DMS79 (cell line): ENCODE measurements at places on chromosomes 13 and 19.

- no peak for DNase-seq
Measured at GRCh38 chr19:19758164-19758563, 25.3 kb upstream of the ZNF14 start.

- DNase-seq = no peak
Measured at GRCh38 chr13:40337651-40338050, 328.8 kb downstream of the FOXO1 start.

GRCh38 chr19:11578258-11579142, 1.1 kb upstream of the ACP5 start:
- DNase-seq = no peak

GRCh38 chr13:89852570-89852969, 1494.9 kb upstream of the MIR17HG start:
- no peak for DNase-seq

GRCh38 chr13:44573071-44573470, 3.1 kb downstream of the TSC22D1 start:
- no peak for DNase-seq

DNA sequence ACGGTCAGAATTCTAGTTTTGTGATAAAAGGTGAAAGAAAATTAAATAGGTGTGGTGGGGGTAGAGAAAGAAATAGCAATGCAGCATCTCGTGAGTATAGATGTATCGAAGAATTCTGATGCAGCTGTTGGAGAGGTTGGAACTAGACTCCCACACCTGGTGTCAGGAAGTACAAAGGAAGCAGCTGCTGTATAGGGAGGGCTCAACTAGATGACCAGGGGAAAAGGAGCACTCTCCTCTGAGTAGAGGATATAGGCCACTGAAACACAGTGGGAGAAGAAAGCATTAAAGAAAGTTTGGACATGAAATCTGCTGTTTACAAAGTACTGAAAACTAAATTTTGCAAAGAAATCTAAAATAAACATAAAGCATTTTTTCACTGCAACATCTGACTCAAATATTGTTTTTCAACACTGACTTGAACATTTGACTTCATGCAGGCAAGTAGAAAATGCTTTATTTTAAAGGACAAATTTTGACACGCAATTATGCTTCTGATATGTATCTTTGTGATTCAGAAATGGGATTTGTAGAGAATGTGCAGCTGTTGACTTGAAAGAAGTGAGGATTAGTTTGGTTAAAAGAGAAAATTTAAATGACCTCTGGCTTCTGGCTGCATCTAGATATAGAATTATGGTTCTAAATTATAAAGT, 82.2 kb downstream of the MIPEP start:
- DNase-seq = no peak

- DNase-seq = no peak
Measured at GRCh38 chr19:4597278-4597974, 37.9 kb upstream of the SEMA6B start.

DNA sequence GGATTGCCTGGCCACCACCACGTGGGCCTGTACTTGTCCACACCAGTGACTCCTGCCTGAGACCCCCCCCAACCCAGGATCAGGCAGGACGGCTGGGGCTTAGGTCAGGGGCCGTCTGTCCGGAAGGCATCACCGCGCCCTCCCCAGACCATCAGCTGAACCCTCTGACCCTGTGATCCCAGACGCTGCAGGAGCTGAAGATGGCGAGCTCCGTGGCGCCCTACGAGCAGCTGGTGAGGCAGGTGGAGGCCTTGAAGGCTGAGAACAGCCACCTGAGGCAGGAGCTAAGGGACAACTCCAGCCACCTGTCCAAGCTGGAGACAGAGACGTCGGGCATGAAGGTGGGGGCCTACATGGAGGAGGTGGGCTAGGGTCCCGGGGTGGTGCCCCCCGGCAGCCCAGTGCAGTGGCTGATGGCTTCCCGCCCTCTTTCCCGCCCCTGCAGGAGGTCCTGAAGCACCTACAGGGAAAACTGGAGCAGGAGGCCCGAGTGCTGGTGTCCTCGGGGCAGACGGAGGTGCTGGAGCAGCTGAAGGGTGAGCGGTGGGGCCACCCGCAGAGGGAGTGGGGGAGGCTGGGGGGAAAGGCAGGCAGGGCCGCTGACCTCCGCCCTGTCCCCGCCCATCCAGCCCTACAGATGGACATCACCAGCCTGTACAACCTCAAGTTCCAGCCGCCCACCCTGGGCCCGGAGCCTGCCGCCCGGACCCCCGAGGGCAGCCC, 3.0 kb downstream of the APC2 start:
- DNase-seq = no peak

DNA sequence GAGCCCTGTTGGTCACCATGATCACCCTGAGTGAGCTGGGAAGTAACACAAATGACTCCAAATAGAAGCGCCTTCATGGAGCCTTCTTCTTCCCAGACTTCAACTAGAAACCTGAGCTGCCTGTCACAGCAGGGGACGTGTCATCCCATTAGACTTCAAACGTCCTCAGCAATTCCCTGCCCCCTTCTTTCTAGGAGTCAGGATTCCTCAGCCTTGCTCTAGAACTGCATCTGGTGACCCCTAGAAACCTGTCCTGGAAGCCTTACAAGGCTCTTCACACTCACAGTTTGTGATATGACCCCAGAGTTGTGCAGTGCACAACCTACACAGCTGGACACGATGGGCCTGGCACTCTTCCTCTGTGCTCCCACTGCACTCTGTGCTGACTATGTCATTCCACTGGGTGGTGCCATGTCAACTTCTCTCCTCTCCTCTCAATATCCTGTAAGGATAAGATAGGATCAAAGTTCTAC, 23.6 kb upstream of the TTYH1 start:
- no peak for DNase-seq

DNA sequence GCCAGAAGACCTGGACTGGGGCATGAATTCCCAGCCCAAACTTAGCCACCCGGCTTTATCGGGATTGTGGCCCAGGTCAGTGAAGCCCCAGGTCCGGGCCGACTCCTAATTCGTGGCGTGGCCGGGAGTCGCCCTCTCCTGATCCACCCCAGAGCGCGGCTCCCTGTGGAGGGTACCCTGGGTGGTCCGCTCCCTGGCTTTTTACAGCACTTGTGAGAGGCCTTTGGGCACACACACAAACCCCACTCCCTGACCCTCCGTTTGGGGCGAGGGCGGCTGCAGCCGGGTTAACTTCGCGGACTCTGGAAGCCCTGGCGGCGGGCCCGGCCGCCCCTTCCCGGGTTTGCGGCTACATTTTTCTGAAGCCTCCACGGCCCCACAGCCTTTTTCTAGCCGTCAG, 56.4 kb downstream of the ZNF568 start:
- no peak for DNase-seq

- no peak for DNase-seq
Measured at GRCh38 chr13:51067706-51068105, 43.4 kb downstream of the C13orf42 start.

GRCh38 chr13:107099661-107100060, 531.7 kb upstream of the ARGLU1 start:
- no peak for DNase-seq

- no peak for DNase-seq
Measured at GRCh38 chr19:34555447-34555846, 73.9 kb downstream of the WTIP start.

DNA sequence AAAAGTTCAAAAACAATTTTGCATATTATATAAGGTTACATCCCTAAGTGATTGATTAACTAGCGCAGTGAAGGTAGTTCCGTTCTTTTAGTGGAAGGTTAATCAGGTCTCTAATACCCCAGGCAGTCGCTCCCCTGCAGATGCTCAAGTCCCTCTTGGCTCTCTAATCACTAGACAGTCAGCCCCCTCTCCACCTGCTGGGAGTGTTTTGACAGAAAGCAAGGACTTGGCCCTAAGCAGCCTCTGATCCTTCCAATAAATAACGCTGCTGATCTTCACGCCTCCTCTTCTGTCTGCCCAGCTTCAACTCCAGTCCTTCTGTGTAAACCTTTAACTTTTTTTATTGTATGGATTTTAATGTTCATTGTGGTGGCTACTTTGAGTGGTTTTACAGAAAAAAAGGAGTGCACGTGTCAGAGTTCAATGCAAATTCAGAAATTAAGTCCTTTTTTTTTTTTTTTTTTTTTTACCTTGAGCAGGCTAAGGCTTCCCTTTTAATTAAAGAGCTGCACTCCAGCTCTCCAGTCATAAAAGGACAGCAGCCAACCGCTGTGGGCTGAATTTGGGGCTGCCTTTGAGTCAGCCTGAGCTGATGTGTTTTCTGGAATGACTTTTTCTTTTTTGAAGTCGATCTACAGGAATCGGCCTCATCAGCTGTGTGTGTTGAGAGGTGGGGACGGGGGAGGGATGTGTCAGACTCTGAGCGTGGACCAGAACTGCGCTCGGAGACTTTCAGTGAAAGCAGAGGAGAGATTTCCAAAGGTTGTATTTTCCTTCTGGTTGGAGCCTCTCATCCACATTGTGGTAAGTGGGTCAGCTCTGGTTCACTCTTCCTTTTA, 33.8 kb upstream of the MYO16 start:
- DNase-seq = no peak

GRCh38 chr19:39424934-39425333, 10.8 kb downstream of the RPS16 start:
- no peak for DNase-seq

DNA sequence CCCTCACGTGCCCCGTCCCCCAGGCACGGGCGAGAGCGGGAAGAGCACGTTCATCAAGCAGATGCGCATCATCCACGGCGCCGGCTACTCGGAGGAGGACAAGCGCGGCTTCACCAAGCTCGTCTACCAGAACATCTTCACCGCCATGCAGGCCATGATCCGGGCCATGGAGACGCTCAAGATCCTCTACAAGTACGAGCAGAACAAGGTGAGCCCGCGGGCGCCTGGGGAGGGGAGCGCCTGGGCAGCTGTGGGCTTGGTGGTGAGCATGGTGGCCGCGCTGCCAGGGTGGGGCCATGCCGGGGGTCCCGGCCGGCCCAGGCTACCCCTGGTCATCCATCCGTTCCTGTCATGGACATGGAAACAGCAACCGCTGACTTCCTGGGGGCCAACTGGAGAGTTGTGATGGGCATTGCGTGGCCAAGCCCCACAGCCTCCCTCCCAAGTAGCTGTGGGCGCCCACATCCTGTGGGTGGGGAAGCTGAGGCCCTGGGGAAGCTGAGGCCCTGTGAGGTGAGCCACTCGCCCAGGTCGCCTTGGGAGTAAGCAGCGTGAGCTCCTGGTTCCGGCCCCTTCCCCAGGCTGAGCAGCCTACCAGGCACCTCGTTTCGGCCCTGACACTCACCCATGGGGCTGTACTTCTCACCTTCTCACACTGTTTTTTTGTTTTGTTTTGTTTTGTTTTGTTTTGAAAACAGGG, 16.1 kb downstream of the GNA11 start:
- no peak for DNase-seq

- DNase-seq = no peak
Measured at GRCh38 chr13:18951412-18951811, 230.2 kb downstream of the TUBA3C start.

GRCh38 chr19:4534836-4535658, at the start of gene PLIN5:
Gene PLIN5, minus strand, starts transcription at chr19:4535224. Its CDS starts 1,150 bp downstream, at chr19:4534074.
- peak; percentile 73 for DNase-seq

DNA sequence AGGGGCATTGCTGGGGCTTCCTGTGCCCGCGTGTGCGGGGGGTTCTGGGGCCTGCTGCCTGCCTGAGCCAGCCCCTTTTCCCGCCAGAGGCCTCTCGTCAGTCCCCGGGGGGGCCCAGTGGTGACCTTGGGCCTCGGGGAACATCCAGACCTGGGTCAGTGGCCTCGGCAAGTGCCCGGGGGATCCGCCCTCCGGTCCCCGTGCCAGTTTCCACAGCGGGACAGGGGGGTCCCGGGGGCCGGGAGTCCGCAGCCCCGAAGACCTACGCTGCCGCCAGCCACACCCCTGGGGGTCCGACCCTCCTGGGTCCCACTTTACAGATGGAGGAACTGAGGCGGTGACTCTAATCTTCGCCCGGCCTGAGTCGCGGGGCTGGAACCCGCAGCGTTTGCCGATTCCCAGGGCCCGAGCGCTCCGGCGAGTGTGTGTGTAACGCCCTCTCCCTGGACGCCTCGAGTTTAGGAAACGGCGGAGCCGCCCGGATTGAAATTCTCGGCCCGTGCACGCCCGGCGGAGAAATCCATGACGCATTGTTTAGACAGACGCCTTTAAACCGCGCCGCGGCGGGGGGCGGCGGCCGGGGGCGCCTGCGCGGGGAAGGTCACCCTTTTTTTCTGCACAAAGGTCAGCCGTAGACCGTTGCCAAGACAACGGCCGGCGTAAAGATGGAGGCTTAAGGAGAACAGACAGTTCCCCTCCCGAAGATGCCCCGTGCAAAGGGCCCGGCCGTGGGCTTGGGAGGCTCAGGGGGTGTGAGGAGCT, 39.3 kb downstream of the EFNA2 start:
- DNase-seq = peak; percentile 51

DNA sequence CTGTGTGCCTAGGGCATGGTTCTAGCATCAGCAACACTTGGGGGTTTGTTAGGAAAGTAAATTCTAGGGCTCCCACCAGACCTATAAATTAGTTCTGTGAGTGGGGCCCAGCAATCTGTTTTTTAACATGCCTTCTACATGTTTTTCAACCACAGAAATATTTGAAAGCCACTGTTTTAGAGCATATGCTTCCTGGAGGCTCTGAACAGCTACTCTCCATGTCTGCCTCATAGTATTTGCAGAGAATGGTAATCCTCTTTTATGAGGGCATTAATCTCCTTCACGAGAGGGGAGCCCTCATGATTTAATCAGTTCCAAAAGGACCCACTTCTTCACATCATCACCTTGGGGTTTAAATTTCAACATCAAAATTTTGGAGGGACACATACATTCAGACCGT, 6.0 kb downstream of the SPATA13 start:
- DNase-seq = no peak

DNA sequence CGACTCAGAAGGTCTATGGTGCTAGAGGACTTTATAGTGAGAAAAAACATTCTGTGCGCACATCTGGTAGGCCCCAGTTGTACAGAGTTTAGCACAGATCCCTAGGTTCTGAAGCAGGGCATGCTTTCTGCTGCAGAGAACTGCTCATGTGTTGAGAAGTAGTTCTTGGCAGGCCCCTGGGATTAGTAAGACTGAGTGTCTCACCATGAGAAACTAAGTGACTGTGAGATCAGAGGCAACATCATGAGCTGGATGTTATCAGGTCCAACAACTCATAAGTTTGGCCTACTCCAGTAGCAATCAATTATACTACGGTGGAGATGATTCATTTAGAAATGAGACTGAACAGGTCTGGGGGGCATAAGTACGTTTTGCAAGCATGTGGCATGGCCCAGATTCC, 507.4 kb upstream of the KLF12 start:
- no peak for DNase-seq

DNA sequence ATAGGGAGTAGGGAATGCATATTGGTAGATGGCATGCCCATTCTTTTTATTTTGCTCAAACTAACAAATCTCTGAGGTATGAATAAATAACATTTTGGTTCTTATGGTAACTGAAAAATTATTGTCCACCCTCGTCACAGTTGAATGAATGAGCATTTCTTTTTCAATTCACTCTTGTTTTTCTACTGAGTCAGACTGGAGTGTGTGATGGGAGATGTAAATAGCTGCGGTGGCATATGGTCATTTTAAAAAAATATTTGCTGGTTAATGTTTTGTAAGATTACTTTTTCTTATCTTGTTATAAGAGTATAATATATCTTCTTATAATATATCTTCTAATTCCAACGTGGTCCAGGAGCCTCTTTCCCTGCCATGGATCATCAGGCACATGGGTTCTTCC, 586.5 kb downstream of the SLITRK5 start:
- DNase-seq = no peak

DNA sequence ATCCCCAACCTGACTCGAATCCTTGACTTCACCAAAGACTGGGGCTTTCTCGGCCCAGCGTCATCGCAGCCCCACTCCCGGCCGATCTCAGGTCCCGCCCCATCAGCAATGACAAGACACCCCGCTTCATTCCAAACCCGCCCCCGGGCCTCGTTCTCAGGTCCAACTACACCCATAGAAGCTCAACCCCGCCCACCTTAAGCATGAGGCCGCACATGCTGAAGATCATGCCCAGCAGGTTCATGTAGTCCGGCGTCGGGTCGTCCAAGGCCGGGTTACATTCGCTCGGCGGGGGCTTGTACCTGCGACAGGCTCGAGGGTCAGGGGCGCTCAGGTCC, 2.3 kb downstream of the WDR83 start:
- DNase-seq = no peak
